ENCODE measurements at places on chromosomes 4 and X.

DNA sequence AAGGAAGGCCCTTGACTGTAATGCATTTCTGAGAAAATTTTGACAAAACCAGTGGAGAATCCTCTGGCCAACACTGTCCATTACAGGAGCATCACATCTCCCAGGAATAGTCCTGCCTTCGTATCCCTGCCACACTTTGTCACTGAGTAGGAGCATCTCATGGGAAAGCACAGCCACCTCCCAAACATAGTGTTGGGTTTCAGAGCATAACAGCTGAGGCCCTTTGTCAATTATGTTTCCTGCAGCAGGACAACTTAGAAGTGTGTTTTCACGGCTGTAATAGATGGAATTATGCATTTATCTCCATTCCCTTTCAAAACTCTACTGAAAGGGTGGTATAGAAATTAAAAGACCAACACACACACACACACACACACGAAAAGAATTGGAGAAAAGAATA, 91.1 kb upstream of the SMAD1 start:
- no peak for DNase-seq

GRCh38 chr4:130485371-130485770, 1389.4 kb downstream of the C4orf33 start:
- DNase-seq = no peak

- DNase-seq = peak; percentile 16
Observed at GRCh38 chr4:55184600-55185523, 59.5 kb upstream of the KDR start.

GRCh38 chr4:7075962-7076695, 8.3 kb upstream of the GRPEL1 start:
- no peak for DNase-seq

GRCh38 chr4:7507381-7507780, 72.7 kb upstream of the PSAPL1 start:
- no peak for DNase-seq

DNA sequence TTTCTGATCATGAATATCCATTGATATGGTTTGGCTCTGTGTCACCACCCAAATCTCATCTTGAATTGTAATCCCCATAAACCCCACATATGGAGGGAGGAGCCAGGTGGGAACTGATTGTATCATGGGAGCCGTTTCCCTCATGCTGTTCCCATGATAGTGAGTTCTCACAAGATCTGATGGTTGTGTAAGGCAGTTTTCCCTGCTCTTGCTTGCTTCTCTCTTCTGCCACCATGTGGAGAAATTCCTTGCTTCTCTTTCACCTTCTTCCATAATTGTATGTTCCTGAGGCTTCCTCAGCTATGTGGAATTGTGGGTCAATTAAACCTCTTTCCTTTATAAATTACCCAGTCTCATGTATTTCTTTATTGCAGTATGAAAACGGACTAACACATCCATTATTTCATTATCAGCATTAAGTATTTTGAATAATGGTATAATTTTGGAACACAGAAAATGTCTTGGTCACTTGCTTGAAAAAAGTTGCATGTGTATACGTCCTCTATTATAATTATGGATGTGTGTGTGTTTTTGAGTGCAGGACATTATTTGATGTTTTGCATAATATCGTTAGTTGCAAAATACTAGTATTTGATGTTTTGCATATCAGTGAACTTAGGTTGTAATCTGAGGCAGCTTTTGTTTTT, 334.6 kb downstream of the PCDH10 start:
- DNase-seq = no peak

DNA sequence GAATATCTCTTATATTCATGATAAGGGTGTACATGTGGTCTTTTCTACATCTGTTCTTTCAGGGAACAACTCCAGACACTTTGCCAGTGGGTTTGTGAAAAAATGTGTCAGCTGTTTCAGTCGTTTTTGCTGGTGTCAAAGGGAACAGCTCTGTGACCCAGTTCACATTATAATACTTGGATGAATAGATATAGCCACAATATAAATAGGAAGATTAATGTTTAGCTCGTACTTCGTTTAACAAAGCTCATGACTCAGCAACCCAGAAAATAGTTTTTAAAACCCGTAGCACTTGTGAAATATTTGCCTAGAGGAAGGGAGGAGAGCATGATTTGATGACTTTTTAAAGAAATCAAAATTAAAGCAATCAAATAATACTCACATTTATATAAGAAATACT, 7.9 kb downstream of the LIAS start:
- DNase-seq = no peak

GRCh38 chrX:126825566-126826193, 6.2 kb downstream of the PRR32 start:
- DNase-seq = no peak

GRCh38 chr4:168707205-168707604, 210.4 kb downstream of the PALLD start:
- DNase-seq = no peak

- no peak for DNase-seq
Observed at GRCh38 chr4:80206521-80207171, 9.3 kb downstream of the PRDM8 start.

- no peak for DNase-seq
Observed at GRCh38 chrX:15916704-15917084, 62.1 kb upstream of the AP1S2 start.

- no peak for DNase-seq
Observed at GRCh38 chrX:24137192-24137591, 12.3 kb upstream of the ZFX start.

- DNase-seq = no peak
Observed at GRCh38 chrX:111376486-111376885, 35.5 kb downstream of the DCX start.

- DNase-seq = no peak
Observed at GRCh38 chr4:159483110-159483781, 380.4 kb downstream of the RAPGEF2 start.

- DNase-seq = no peak
Observed at GRCh38 chr4:56657818-56658217, 23.3 kb downstream of the HOPX start.

DNA sequence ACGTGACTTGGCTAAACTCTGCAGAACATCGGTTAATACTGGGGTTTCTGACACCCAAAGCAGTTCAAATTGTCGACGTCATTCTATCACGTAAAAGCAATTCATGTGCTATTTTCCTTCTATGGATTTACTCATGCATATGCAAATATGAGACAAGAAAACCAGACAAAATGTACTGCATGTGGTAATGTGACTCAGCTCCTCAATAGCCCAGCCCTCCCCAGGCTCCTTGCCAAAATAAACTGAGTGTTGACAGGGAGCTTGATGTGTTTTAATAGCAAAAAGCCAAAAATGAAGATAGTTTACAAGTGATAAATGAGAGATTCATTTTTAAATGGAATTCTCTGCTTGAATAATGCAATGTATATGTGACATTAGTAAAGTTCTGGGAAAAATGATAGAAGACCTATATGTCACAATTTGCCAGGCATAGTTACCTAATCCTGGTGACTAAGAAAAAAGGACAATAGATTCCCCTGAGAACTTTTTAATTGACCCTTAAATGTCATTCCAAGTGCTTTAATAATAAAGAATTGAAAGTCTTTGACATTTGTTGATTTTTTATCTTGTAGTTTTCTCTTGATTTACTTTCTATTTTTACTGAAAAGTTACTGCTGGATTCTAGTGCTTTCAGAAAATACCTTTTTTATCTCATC, 1700.6 kb upstream of the TENM3 start:
- DNase-seq = peak; percentile 36

GRCh38 chrX:131845201-131845600, 177.9 kb upstream of the STK26 start:
- no peak for DNase-seq

DNA sequence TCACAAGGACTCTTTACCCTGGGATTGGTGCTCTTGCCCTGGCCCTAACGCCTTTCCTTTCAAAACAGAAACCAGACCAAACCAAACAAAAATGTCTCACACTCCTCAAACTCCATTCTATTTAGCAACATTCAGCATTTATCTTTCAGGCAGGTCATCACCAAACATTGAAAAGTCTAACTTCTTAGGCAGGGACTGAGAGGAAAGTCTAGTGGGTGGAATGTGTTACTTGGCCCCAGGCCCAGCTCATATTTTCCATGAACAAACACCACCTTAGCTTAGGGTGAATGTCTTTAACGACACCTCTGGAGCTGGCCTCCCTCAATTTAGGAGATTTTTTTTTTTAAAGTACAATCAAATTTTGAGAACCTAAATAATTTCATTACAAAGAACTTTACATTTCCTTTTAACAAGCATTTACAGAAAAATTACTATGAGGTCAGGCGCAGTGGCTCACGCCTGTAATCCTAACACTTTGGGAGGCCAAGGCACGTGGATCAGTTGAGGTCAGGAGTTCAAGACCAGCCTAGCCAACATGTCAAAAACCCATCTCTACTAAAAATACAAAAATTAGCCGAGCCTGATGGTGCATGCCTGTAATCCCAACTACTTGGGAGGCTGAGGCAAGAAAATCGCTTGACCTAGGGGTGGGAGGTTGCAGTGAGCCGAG, 10.2 kb upstream of the N4BP2 start:
- DNase-seq = peak; percentile 7

- DNase-seq = no peak
Observed at GRCh38 chr4:173521467-173522159, 8.4 kb downstream of the HAND2 start.

DNA sequence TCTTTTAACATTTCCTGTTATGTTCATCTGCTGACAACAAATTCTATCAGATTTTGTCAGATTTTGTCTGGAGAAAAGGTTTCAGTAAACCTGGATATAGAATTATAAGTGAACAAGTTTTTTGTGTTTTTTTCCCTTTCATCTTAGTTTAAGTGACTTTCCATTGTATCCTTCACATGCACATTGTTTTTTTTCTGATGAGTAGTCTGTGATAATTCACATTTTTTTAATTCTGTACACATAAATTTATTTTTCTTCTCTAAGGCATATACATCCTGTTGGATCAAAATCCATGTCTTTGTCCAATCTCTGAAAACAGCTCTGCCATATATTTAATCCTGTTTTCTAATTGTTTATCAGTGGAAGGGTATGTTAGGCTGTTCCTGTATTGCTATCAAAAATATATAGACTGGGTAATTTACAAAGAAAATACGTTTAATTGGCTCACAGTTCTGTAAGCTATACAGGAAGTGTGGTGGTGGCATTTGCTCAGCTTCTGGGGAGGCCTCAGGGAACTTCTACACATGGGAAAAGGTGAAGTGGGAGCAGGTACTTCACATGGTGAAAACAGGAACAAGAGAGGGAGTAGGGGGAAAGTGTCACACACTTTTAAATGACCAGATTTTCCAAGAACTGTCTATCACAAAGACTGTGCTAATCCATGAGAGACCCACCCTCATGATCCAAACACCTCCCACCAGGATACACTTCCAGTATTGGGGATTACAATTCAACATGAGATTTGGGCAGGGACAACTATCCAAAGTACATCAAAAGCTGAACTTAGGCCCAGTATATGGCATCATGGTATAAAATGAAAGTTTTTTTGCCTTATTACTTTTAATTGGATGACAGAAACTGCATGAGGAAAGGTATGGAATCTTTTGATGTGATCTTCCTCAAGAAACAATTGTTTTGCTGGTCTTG, 45.6 kb upstream of the GRID2 start:
- DNase-seq = no peak

DNA sequence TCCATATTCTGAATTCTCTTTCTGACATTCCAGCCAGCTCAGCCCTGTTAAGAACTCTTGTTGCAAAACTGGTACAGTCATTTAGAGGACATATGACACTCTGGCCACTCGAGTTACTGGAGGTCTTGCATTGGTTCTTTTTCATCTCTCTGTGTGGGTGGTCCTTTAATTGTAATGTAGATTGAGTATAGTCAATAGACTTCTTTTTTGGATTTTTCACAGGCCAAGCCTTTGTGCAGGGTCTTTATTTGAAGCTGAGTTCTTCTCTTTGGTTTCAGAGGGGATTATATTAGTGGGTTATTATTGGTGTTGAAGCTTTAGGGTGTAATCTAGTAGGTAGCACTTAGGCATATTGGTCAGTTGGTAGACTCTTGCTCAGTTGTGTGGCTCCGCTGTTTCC, 118.0 kb upstream of the GIMD1 start:
- DNase-seq = no peak

- DNase-seq = no peak
Observed at GRCh38 chr4:139975830-139976272, 178.1 kb downstream of the MAML3 start.

- DNase-seq = no peak
Observed at GRCh38 chrX:69186651-69187050, 21.4 kb upstream of the PJA1 start.

- DNase-seq = no peak
Observed at GRCh38 chr4:141668200-141668910, 32.0 kb downstream of the IL15 start.

- DNase-seq = no peak
Observed at GRCh38 chrX:2514131-2514530, 13.4 kb upstream of the DHRSX start.

GRCh38 chr4:184099535-184099966, 118.1 kb downstream of the ENPP6 start:
- no peak for DNase-seq

DNA sequence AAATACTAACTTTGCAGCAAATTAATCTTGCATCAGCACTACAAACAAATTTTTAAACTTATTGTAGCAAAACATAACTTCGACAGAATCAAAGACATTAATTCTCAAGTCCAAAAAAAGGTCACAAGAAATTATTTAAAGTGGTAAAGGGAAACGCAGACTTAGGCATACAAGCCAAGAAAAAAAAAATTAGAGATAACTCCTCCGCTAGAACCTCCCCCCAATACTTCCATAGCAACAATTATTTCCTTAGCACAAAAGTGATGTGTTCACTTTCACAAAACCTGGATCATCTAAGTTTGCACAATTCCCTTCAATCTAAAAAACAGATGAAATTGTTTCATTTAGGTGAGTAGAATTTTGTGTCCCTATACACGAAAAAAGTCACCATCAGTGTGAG, 1.1 kb downstream of the LRBA start:
- no peak for DNase-seq

DNA sequence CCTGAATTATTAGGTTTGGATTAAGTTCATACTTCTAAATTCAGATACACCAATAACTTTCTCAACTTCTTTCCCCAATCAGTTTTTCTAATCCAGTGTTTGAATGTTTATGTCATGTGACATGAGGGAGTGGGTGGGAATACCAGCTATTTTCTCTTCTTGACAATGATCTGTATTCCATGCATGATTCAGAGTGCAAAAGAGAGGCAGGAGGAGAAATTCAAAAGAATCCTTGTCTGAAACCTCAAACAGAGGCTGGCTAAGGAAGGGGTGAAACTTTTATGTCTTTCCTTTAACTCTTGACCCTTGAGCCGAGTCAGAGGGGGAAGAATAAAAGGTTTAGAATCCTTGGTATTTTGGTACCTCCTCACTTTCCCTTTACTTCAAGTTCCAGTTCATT, 544.7 kb downstream of the SPRY1 start:
- DNase-seq = no peak

GRCh38 chrX:66028936-66029335, 10.9 kb downstream of the VSIG4 start:
- DNase-seq = no peak

DNA sequence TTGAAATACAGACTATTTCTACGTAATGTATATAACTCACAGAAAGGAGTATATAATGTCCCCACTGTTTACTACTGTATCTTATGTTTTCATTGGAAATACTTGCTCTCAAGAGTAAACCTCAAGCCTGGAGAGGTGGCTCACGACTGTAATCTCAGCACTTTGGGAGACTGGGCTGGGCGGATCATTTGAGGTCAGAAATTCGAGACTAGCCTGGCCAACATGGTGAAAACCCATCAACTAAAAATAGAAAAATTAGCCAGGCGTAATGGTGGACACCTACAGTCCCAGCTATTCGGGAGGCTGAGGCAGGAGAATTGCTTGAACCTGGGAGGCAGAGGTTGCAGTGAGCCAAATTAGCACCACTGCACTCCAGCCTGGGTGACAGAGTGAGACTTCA, 92.8 kb downstream of the COL25A1 start:
- DNase-seq = no peak

Data from HEK293T (cell line).